Fibroblast of gingiva (primary cell): ENCODE measurements at places on chromosomes 6 and 20.

GRCh38 chr20:56461576-56461975 is 6.9 kb upstream of the RTF2 start:
- no peak for DNase-seq

DNA sequence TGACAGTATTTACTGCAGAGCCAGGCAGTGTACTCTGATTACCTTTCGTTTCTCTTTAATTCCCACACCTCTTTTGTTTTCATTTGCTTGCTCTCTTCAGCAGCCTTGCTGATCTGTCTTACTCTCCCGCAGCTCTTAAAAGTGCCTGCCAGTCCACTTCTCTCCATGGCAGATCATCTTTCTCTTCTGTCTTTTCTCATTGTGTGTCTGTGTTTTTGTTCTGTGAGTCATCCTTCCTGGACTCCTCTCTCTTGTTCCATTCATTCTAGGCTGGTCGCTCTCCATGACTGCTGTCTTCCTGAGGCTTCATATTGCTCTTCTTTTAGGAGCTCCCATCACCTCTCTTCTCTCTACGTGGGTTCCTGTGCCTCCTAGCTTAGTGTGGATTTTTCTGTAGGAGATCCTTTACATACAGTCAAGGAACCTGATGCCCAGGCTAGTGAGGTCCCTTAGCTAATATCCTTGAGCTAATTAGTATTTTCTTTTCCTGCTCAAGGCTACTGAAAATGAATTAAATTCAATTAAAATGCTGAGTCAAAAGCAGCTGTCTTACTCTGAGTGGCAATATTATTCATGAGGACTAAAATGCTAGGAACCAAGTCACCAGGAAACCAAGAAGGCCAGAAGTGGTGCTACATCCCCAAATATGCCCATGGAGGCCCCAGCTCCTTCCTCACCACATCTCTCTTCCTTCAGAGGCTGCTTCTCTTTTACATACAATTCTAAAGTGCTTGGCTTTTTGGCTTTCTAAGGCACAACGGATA is 86.1 kb downstream of the SLX4IP start:
- DNase-seq: peak; percentile 82

DNA sequence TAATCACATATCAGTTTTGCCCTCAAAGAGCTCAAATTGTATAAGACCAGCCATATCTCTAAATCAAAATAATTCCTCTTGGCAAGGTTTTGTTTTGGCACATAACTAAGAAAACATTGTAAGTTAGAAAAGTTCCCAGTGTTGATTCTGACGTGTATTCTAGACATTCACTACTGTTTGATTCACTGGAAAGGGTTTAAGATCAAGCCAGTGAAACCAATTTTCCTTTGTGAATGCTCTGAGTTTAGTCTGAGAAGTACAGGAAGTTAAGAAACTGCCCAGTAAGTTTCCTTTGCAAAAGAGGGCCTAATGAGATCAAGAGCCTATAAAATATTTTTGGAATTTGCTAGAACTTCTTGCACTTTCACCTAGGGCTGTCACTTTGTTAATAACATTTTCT is 143.0 kb downstream of the FNDC1 start:
- DNase-seq: no peak

- DNase-seq: no peak
Observed at GRCh38 chr6:134768931-134769330, 181.0 kb downstream of the ALDH8A1 start.

DNA sequence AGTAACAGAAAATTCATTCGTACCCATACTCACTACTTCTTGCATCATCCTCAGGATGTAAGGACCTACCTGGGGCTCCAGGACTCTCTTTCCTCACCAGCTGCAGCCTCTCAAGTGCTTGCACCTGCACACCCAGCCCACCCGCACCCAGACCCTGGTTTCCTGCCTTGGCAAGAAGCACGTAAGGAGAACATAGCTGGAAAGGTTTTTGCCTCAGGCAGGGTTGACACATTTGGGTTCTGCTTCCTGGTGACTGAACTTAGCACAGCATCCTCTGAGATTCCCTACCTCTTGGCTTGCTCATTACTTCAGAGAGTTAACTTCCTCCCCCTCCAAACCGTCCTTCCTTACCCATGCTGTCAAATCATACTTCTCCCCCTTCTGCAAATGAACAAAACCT is 556.9 kb downstream of the CD83 start:
- no peak for DNase-seq

DNA sequence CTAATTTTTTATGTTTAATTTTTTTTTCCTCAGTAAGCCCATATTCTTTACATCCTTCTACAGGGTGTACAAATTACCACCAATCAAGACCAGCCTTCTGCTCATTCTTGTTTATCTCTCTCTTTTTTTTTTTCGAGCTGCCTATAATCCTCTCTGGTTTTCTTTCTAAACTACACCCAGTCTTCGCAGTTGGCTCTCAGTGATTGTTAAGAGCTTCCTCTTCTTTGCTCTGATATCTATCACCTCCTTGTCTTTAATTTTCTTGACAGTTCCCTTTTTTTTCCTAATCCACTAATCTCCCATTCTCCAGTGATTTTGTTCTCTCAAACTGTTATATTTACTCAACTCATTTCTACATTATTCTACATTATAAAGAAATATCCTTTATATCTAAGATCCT is 38.5 kb upstream of the PTPRK start:
- DNase-seq: no peak

DNA sequence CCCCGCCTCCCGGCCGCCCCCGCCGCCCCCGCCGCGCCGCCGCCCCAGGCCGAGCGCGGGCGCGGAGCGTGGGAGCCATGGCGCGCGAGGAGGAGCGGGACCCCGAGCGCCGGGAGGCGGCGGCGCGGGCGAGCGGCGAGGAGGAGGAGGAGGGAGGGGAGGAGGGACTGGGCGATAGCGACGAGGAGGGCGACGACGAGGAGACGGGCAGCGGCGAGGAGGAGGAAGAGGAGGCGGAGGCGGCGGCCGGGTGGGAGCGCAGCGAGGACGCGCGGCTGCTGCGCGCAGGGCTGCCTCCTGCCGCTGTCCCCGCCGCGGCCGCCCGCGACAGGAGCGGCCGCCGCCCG is at the start of gene SLC24A3:
TSS of gene SLC24A3 (plus strand) at position 174 of the 347 bp plus-strand sequence.
- peak; percentile 18 for DNase-seq

GRCh38 chr6:12232339-12232738 is 57.8 kb upstream of the EDN1 start:
- no peak for DNase-seq

- DNase-seq: peak; percentile 95
Observed at GRCh38 chr6:170178561-170179477, 112.1 kb downstream of the DLL1 start.

DNA sequence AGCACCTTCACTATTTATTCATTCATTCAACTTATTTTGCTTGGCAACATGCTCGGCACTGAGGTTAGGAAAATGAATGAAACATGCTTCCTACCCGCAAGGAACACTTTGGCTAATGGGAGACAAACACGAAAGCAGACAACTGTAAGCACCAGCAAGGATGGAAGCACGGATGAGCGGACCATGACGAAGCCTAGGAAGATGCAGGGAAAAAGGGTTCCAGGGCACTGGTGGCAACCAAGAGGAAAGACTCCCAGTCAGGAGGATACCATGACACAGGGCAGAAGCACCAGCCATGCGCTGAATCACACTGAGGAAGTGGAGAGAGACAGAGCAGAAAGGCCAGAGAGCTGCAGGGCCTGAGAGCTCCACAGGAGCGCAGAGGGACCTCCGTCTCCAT is 9.8 kb downstream of the PDE10A start:
- DNase-seq: no peak

- peak; percentile 64 for DNase-seq
Observed at GRCh38 chr6:29995340-29995777, 53.0 kb downstream of the HLA-A start.

- DNase-seq: no peak
Observed at GRCh38 chr6:124254941-124255685, 451.4 kb downstream of the NKAIN2 start.

DNA sequence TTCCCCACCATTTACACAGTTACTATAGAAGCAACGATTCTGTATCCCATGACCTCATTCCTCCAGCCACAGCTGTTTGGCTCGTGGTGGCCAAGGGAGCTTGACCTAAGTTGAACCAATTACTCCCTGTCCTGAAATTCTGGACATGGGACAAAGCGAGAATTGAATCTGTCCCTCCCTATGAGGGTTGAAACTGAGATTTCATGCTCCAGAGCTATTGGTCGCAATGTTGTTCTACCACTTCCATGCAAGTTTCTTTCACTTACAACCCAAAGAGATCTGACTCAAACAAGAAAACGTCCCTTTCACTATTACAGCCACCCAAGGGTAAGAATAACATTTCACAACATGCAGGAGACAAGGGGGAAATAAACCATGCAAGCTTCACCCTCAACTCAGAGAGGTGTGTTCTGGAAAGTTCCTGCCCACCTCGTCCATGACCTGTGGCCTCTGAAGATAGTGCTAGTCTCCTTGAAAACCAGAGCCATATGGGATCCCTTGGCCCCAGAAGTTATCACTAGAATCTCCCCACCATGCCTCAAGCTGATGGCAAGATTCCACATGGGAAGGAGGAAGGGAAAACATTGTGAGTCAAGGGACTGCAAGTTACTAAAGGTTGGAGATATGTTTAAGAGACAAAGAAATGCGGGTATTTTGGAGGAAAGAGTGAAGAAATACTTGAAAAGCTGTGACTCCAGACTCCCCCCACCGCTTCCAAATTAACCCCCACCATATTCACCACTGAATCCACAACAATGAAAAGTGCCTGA is 74.5 kb upstream of the SRSF6 start:
- no peak for DNase-seq

GRCh38 chr6:118813775-118814174 is 80.2 kb upstream of the ASF1A start:
- DNase-seq: no peak

DNA sequence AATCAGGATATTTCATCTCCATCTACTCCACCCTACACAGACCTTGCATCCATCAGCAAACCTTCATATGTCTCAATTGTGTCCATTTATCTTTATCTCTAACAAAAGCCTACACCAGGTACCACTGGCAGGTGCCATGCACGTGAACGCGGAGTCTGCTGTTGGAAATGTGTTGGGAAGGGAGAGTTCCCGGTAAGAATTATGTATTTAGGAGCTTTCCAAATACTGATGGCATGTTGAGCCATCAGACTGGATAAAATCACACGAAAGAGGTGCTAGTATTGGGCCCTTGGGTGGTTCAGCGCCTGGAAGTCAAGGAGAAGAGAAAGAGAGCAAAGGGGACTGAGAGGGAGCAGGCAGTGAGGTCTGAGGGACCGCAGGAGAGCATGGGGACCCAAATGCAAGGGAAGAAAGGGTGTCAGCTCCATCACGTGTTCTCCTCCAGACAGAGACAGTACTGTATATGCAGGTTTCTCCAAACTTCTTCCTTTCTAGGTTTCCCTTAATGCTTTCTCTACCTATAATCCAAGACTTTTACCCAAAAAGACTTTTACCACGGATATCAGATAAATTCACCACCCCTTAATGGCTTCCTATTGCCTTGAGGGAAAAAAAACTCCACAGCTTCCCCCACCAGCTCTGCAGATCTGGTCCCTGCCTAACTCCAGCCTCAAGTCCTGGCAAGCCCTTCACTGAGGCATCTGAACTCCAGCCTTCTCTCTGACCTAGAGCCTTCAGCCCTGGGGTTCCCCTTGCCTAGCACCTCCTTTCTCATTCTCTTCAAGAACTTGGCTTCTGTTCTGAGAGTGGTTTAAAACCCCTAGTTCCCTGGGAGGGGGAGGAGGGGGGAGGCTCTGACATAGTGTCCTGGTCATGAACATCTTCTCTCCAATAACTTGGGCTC is 4.8 kb upstream of the ZNF217 start:
- no peak for DNase-seq

- DNase-seq: no peak
Observed at GRCh38 chr6:50591135-50591534, 122.2 kb upstream of the TFAP2D start.

- DNase-seq: no peak
Observed at GRCh38 chr6:6317825-6318733, 2.4 kb downstream of the F13A1 start.

DNA sequence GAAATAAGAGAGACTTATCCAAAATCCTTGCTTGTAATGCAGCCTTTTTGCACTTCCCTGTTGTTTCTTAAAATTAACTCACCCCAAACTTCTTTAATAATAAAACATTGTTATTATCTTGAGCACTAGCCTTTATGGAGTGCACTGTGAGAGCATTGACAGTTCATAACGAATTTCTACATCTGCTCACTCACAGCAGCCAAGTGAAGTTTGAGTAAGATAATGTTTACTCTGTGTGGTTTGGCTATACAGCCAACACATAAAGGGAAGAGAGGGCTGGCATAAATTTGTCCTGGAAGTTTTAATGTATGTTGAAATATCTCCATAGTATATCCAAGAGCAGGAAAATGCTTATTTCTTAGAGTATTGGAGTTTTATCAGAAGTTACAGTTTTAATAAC is 227.9 kb downstream of the FRK start:
- DNase-seq: no peak

- DNase-seq: no peak
Observed at GRCh38 chr6:51562198-51562597, 525.2 kb downstream of the PKHD1 start.

DNA sequence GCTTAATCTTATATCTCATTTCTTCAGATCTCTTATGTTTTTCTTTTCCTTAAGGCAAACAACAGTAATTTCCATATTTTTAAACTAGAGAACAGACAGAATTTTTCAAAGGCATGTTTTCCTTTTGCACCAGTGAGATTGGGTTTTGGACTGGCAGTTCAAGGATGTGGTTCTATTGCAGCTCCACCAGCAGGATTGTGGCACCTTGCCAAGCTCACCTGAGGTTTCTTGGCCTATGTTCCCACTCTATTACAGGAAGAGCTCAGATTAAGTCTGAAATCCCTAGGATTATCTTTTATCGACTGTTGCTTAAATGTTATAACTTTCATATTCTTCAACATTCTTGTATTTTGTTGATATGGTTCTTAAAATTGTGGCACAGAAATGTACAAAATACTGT is 218.9 kb downstream of the PLCB4 start:
- DNase-seq: no peak

GRCh38 chr20:15475483-15475882 is 1097.8 kb downstream of the KIF16B start:
- no peak for DNase-seq

DNA sequence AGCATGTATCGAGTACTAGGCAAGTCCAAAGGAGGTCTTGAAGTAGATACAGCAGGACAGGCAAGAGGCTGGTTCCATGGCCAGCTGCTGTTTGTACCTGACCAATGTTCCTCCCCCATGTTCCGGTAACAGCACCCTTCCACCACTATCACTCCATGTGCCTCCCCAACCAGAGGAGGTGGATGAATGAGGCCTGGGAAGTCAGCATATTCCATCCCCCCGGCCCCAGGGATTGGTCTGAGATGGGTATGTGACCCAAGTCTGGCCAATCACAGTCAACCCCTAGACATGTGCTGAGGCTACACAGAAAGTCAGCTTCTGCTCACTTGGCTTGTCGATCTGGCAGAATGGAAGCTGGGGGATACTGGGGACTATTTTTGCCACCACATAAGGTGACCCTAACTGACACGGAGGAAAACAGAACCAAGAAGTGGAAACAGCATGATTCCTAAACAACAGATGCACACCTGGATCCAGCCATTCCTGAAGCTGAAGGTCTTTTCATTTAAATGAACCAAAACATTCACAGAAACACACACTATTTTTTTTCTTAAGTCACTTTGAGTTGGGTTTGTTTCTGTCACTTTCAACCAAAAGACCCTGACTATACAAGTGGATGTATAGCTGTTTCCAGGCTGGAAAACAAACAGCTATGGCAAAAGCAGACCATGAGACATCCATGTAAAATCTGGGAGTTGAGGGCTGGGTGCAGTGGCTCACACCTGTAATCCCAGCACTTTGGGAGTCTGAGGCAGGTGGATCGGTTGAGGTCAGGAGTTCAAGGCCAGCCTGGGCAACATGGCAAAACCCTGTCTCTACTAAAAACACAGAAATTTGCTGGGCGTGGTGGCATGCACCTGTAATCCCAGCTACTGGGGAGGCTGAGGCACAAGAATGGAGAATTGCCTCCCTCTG is 70.4 kb upstream of the PTPN1 start:
- DNase-seq: no peak

GRCh38 chr20:19000078-19000477 is 186.5 kb downstream of the SCP2D1 start:
- DNase-seq: no peak
